ENCODE measurements at places on chromosomes 1 and 21.
A peak's percentile ranks its signal among the peaks of the same experiment; 100 is the strongest.

GRCh38 chr1:234965111-234965510, 163.5 kb downstream of the TOMM20 start:
- no peak for DNase-seq

- peak; percentile 55 for DNase-seq
Observed at GRCh38 chr1:24955161-24955560, 25.1 kb upstream of the RUNX3 start.

DNA sequence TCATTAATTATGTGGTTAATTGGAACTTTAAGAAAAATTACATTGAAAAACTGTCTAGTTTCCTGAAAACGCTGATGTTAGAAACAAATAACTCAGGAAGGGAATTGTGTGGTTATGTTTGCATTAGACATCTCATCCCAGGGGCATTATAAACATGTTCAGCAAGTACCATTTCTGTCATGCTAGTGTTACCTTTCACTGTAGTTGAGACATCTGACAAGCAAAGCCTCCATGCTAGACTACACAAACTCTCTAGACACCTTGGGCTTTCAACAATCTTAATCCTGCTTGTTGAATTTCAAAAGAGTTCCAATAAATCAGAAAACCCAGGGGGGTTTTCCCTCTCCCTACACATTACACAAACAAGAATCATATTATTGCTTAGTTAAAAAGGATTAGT, 536.8 kb downstream of the KCNT2 start:
- no peak for DNase-seq

- no peak for DNase-seq
Observed at GRCh38 chr1:53708687-53709086, 30.3 kb downstream of the GLIS1 start.

DNA sequence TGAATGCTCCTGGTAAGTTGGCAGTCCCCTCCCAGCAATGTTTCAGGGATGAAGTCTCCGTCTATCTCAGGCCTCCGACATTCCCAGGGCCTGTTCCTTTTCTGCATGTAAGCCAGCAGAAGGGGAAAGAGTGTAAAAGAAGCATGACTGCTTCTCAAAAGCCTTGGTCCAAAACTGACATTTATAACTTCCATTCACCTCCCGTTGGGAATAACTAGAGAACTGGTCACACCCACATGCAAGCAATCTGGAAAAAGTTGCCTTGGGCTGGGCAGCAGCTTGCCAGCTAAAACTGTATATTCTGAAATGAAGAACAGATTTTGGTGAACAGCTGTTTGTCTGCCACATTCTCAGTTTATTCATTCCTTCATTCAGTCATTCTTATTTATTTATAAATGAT, 24.2 kb upstream of the NPL start:
- DNase-seq, result no peak

DNA sequence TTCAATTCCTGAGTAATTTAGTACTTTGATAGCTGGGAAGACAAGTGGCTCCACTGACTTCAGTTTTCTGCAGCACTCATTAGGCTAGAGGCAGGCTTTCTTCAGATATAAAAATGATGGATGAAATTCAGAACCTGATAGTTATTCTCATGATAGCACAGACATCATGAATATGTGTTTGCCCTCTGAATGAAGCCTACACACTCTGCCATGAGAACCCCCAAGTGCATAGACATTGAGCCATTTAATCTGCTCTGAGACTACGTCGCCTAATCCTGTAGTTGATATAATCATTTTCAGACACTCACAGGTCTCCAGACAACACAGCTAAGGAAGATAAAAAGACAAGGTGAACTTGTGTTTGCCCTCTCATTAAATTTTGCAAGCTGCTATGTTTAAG, 566.1 kb downstream of the AMY1C start:
- no peak for DNase-seq

GRCh38 chr1:44521378-44522080, 116.5 kb downstream of the RNF220 start:
- no peak for DNase-seq

DNA sequence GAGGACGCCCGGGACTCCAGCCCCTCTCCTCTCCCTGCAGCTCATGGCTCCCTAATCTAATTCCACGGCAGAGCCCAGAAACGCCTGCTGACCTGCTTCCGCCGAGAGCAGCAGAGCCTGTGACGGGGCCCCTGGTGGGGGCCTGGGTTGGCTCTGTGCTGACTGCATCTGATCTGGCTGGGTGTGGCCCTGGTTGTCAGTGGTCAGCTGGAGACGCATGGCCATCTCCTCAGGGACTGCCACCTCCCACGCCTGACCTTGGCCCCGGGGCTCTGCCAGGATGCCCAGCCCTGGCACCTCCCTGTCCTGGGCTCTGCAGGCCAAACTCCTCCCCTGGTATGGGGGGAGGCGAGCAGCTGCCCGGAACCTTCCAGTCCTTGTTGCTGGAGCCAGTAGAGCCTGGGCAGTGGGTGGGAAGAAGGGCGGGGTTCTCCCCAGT, 1.1 kb upstream of the PLCH2 start:
- no peak for DNase-seq

GRCh38 chr1:117076648-117077047, 16.5 kb downstream of the TTF2 start:
- no peak for DNase-seq

DNA sequence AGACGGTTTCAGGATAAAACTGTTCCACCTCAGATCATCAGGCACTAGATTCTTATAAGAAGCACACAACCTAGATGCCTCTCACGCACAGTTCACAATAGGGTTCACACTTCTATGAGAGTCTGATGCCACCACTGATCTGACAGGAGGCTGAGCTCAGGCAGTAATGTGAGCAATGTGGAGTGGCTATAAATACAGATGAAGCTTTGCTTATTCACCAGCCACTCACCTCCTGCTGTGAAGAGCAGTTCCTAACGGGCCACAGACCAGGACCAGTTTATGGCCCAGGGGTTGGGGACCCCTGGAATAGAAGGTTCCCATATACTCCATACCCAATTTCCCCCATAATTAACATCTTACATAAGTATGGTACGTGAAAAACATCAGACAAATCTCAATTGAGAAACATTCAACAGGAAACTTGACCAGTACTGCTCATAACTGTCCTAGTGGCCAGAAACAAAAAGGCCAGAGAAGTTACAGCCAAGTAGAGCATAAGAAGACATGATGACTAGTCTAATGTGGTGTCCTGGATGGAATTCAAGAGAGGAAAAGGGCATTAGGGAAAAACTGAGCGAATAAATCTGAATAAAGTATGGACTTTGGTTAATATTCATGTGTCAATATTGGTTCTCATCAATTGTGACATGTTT, 24.7 kb upstream of the IGSF5 start:
- DNase-seq, result no peak

GRCh38 chr21:44900559-44901251, 20.0 kb downstream of the ITGB2 start:
- no peak for DNase-seq

DNA sequence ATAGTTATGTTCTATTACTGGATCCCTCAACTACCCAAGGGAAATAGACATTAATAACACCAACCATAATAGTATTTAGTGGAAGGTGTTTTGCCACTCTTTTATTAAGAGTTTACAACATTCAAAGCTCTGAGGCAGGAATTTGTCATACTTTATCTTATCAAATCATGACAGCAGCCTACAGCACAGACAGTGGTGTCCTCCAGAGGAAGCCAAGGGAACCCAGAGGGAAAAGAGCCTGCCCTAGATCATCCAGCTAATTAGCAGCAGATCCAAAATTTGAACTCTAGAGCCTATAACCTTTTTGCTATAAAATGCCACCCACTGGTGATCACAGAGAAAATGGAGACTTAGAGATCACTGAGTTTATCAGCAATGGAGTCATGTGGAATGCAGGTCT, 18.2 kb downstream of the VAV3 start:
- DNase-seq, result no peak

GRCh38 chr1:3176820-3177219, 107.8 kb downstream of the PRDM16 start:
- no peak for DNase-seq

DNA sequence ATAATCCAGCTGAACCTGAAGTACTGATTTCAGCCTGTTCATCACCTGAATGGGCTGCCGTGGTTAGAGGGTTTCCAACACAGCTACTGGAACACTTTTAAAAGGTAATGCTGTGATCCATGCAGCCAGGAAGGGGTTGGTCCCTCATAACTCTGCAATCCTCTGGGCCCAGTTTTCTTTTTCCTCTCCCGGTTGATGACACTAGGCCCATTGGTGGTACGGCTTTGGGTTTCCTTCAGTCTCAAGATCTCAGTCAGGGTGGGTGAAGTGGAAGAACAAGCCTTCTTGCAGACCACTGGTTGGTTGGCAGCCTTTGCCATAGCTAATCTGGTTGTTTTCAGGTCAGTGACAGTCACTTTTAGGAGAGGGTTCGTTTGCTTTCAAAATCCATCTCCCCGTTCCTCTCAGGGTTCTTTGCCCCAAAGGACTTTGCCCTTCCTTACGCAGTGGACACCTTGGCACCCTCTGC, 502 bp upstream of the SLC35A3 start:
- no peak for DNase-seq

GRCh38 chr1:62364721-62365120, 45.5 kb upstream of the KANK4 start:
- no peak for DNase-seq
